ENCODE measurements at places on chromosomes 13 and 19.

- DNase-seq, result no peak
These were observed 13.2 kb downstream of the KLHL26 start for GRCh38 chr19:18650021-18650390.

DNA sequence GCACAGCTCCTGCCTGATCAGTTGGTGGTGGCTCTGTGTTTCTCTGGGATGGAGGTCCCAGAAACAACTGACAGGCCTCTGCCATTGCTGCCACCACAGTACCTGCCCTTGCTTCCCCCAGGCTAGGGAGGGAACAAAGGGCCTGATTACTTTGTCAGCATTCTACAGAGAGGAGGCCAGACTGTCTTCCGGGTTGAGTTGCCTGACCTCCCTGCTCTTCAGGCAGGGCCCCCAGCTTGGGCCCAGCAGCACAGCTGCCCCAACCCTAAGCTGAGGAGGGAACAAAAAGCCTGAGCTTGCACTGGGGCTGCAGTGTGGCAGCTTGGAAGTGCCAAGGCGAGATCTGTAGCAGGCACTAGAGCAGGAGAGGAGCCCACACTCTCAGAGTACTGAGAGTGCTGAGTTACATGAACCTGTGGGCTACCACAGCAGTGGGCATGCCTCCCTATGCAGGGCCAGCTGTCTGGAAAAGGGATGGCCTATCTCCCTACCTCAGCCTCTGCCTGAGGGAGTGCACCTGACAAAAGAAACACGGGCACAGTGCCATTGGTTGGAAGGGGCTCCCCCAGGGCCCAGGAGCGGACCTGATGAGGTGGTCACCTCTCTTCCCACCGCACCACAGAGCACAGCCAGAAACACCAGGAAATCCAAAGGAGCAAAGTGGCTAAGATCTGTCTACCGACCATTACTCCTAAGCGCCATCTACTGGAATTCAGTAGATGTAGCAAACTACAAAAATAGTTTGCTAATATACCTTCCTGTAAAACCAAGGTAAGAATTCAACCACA is 24.4 kb downstream of the SLC25A15 start:
- DNase-seq, result no peak

DNA sequence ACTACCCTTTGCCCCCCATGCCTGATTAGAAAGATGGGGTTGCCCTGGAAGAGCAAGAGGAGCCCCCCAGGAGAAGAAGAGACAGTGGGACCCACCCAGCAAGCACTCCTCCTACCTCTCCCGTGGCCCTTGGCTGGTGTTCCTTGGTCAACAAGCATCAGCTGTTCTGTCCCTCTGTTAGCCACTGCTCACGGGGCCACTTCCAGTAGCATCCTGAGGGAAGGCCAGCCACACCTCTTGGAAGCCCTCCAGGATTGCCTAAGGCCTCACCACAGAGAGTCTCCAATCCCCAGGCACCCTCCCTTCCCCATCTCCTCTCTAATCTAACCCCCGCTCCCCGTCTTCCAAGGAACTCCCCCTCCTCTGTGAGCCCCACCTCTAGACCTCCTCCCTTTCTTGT is 15.1 kb upstream of the DPP9 start:
- DNase-seq, result no peak

GRCh38 chr13:29707876-29708543 is 112.5 kb upstream of the SLC7A1 start:
- DNase-seq, result peak; percentile 5

- no peak for DNase-seq
These were observed 13.7 kb downstream of the CIB3 start for GRCh38 chr19:16159655-16160054.

All from stimulated activated CD8-positive, alpha-beta memory T cell treated with anti-CD3 and anti-CD28 coated beads, Interleukin-4, amount 100 ng/mL, for 1 hour (primary cell).